Prostate gland (tissue), 2 donors: ENCODE measurements at places on chromosomes 16 and 17.

- DNase-seq, result no peak
Observed at GRCh38 chr16:52727849-52728248, 180.9 kb upstream of the TOX3 start.

DNA sequence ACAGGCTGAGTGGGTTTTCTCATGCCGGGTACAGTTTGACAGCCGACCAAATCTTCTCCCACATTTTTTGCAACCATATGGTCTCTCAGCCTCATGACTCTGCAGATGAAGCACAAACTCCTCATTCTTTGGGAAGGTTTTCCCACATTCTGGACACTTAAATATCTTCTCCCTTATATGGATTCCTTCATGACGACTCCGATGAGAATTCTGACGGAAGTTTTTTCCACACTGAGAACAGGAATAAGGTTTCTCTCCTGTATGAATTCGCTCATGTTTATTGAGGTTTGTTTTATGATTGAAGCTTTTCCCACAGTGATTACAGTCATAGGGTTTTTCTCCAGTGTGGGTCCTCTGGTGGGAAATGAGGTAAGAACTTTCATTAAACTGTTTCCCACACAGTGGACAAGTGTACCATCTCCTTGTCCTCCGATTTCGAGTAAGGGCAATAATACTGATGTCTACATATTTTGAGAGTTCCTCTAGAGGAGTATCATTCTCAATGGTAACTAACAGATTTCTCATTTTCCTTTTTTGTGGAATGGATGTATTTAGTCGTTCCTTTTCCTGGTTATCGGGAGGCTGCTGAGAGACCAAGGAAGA lies 10.9 kb downstream of the ZNF200 start:
- no peak for DNase-seq

DNA sequence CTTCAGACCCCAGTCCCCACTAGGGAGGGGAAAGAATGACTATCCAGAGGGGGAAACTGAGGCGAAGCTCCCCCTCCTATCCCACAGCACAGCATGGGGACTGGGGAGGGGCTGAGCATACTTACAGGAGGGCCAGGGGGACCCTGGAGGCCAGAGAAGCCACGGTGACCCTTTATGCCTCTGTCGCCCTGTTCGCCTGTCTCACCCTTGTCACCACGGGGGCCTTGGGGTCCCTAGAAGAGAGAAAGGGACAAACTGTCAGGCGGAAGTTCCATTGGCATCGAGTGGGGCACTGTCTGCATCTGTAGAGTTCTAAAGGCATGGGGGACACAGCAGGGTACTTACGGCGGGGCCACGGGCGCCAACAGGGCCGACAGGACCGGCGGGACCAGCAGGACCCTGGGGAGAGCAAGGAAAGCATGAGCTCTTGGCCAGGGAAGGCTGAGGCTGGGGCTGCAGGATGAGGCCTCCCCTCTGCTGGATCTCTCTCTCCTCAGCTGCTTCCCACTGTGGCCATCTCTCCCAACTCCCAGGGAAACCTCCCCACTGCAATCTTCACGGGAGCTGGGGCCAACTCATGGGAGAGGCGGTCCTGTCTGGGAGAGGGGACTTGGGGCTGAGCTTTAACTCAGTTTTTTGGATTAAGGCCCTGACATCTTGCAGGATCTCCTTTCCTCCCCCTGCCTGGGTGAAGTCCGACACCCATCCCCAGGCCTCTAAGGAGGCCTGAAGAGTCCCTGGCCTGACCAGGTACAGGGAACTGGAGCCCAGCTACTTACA lies 13.5 kb downstream of the COL1A1 start:
- DNase-seq, result no peak

DNA sequence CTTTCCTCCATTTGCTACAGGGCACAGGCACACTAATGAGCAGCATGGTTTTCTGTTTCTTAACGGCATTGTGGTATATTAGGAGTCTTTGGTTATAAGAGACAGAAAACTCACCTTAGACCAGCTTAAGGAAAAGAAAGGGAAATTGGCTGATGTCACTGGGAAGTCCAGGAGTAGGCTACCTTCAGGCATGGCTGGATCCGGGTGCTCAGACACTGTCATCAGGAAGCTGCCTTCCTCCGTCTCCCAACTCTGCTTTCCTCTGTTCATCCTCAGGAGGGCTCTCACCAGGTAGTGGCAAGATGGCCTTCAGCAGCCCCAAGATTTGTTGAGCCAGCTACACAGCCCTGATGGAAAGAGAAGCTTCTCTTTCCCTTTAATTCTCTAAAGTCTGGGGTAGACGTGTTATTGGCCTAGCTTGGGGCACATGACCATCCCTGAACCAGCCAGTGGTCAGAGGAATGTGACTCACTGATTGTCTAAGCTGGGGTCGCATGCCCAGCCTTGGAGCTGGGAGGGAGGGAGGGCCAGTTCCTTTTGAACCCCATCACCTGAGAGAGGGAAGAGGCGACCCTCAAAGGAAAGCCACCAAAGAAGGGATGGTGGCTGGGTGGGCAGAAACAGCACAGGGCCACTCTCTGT lies 117.4 kb downstream of the CLEC16A start:
- DNase-seq, result no peak

GRCh38 chr16:88677721-88678120 lies 8.6 kb downstream of the SNAI3 start:
- DNase-seq, result no peak

GRCh38 chr17:15381707-15382106 lies 40.3 kb upstream of the TEKT3 start:
- no peak for DNase-seq

DNA sequence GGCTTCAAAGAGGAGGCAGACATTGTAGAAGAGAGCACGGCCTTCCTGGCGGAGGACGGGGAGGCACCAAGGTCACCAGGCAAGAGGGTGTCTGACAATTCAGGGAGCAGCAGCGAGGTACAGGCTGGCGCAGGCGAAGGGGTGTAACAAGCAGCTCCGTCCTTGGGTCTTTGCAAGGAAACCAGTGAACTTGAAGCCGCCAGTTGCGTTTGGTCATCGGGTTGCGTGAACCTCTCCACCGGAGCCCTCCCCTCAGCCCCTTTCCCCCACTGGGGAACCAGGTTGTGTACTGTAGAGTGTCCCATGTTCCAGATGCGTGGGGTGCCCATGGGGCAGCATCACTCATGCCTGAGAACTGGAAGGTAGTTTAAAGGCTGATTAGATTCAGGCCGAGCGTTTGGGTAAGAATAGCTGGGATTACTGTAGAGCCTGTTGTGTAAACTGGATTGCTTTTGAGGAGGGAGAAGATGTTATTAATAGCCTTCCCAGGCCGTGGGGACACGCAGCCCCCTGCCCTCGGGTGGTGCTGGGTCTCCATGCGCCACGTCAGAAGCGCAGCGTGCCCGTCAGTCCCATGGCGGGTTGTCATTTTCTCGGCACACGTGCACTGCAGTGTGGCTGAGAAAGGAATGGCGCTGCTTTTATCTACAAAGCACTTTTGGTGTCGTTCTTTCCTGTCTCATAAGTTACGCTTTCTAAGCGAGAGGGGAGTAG lies 2.5 kb downstream of the MRPL12 start:
- no peak for DNase-seq

- DNase-seq, result no peak
Observed at GRCh38 chr17:72432881-72433280, 312.1 kb downstream of the SOX9 start.

GRCh38 chr16:65120461-65120830 lies 1.4 kb downstream of the CDH11 start:
- DNase-seq, result no peak
